NCI-H2171 treated with DMSO at 0.1 percent for 48 hours (cell line): ENCODE measurements at places on chromosomes 2 and 18.
A peak's percentile ranks its signal among the peaks of the same experiment; 100 is the strongest.

GRCh38 chr2:78980152-78980465 is 45.4 kb upstream of the REG3G start:
- no peak for DNase-seq

- no peak for DNase-seq
Measured at GRCh38 chr18:58042826-58043490, 1.1 kb upstream of the NEDD4L start.

GRCh38 chr2:156473445-156473844 is 37.3 kb downstream of the GPD2 start:
- DNase-seq, result no peak

GRCh38 chr2:35857498-35857897 is 498.1 kb upstream of the CRIM1 start:
- no peak for DNase-seq

- no peak for DNase-seq
Measured at GRCh38 chr18:30465096-30465495, 577.4 kb downstream of the DSC3 start.

- no peak for DNase-seq
Measured at GRCh38 chr2:72669121-72669520, 156.7 kb downstream of the EXOC6B start.

- DNase-seq, result no peak
Measured at GRCh38 chr2:185466915-185467314, 271.7 kb upstream of the FSIP2 start.

- peak; percentile 67 for DNase-seq
Measured at GRCh38 chr2:121897335-121897970, 142.0 kb downstream of the TSN start.

DNA sequence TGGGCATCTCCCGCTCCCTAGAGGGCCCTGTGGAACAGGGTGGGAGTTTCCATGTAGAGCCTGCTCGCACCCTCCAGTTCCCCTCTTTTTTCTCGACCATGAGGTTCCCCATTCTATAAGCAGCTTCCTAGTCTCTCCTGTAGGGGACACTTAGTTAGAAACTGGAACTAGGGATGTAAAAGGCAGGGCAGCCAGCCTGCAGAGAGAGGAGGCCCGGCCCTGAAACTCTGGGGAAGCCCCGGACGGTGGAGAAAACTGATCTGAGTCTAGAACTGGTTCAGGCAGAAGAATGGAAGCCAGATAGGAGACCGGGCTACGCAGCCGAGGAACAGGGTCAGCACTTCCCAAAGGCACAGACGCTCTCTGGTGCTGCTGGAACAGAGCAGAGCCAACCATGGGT is 51.6 kb upstream of the ATG16L1 start:
- DNase-seq, result no peak

DNA sequence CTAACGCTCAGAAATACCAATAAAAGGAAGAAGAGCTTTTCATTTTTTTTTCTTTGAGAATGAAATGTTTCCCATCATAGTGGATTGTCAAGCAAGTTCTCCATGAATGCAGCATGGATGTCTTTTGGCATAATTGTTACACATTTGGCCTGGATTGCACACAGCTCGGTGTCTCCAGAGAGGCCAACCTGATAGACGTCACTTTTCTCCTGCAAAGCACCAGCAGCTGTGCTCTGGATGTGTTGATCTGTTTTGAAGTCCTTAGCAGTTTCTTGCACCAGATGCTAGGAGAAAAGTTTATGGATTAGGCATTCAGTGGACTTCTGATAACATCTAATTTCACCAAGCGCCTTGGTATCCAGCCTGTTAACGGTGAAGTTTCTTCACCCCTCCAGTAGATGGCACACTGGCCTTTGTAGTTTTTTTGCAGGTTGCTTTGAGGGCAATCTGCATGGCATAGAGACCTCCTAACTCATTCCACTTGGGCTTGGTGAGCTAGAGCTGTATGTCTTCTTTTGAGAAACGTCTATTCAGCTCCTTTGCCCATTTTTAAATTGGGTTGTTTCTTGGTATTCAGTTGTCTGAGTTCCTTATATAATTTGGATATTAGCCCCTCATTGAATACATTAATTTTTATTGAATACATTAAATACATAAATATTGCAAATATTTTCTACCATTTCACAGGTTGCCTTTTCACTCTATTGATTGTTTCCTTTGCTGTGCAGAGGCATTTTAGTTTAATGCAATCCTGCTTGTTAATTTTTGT is 59.7 kb downstream of the PTH2R start:
- DNase-seq, result peak; percentile 82

- no peak for DNase-seq
Measured at GRCh38 chr2:214014551-214015220, 396.2 kb upstream of the VWC2L start.

DNA sequence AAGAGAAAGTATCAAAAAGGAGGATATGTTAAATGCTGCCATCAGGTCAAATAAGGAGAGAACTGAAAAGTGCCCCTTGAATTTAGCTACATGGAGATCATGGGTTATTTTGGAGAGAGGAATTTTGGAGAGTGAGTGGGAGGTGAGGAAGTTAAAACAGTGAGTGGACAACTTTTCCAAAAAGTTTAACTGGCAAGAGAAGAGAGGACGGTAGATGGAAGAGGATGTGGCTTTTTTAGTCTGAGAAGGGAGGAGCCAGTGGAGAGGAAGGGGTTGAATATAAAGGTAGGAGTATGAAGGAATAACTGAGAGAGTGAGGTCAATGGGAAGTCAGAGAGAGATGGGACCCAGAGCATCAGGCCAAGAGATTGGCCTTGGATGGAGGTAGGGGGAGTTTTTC is 62.5 kb upstream of the NFE2L2 start:
- DNase-seq, result no peak

GRCh38 chr2:584863-585823 is 92.1 kb downstream of the TMEM18 start:
- DNase-seq, result no peak
